ENCODE measurements at places on chromosomes 16 and 17.

DNA sequence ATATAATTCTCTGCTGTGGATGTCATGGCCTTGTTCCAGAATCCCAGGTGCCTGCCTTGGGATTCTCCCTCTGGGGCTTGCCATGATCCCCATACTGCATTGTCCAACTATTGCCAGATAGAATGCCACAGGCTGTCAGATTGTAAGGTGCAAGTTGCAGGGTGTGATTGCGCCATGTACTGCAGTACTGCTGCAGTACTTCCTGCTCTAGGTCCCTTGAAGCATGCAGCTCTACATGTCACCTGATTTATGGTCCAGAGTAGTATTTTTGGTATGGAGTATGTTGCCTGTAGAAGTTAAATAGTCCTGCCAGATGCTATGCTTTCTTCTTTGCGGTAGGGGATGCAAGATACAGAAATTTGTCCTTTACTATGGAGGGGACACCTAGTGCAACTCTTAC lies 7.0 kb upstream of the SLFN5 start:
- no peak for DNase-seq

- no peak for DNase-seq
Measured at GRCh38 chr16:11058832-11059231, 114.5 kb downstream of the CLEC16A start.

GRCh38 chr17:36511216-36511615 lies 23.5 kb downstream of the MYO19 start:
- no peak for DNase-seq

DNA sequence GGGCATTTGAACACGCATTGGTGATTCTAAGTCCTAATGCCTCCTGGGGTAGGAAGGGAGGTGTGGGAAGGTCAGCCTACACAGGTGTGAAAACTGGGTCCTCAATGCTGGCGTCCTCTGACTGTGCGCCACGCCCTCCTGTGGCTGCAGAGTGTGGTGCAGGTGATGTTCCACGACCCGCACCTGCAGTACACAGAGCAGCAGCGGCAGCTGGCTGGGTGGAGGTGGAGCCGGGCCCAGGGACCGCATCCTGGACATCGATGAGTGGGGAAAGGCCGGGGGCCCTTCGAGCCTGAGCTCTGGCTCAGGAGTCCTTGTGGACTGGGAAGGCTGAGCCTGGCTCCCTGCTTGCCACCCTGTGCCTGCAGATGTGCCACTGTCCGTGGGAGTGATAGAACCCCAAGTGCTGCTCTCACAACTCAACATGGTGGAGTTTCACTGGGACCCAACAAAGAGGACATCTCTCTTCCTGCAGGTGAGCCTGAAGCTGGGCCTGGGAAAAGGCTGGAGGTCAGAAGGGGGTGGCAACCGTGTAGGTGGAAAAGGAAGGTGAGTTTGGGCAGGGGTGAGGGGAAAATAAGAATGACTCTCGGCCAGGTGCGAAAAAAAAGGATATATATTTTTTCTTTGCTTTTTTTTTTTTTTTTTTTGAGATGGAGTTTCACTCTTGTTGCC lies 14.0 kb upstream of the STAC2 start:
- DNase-seq, result no peak

DNA sequence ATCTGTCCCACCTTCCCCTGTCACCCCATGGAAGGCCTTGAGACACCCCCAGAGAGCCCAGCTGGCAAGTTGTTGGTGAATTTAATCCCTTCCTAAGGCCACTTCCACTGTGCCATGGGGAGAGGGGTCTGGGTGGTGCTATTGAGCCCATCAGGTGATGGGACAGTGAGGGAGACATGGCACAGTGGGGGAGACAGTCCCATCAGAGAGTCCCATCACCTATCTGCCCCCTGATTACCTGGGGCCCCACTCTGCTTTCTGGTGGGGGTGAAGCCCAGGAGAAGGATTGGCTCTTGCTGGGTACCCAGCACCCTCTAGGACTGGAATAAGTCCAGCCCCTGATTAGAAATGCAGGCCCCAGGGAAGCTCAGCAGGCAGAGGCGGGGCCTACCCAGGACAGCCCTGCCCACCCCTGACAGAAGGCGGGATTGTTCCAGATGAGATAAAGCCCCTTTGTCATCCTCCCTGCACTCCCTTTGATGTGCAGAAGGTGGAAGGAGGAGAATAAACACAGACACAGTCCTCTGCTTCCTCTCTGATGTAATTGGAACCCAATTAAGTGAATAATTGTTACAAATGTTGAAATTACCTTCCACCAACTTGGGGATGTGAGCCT lies 18.9 kb downstream of the TMEM132E start:
- no peak for DNase-seq

- DNase-seq, result no peak
Measured at GRCh38 chr16:4231367-4231766, 10.5 kb downstream of the SRL start.

DNA sequence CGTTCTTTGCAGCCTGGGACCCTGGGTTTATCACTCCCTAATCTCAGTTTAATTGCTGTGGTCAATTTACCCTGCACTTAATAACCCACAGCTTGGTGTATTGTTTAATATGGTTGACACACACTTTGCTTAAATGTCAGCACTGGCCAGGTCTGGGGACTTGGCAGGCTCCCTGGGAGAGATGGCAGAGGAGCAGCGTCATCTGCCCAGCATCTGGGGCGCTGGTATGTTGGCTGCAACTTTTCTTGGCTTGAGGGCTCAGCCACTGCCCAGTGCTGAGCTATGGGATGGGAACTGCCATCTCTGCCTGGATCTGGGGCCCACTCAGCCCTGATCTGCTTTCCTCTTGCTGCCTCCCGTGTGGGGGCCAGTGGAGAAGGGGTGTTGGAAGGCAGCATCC lies 115.7 kb upstream of the IRX3 start:
- no peak for DNase-seq

DNA sequence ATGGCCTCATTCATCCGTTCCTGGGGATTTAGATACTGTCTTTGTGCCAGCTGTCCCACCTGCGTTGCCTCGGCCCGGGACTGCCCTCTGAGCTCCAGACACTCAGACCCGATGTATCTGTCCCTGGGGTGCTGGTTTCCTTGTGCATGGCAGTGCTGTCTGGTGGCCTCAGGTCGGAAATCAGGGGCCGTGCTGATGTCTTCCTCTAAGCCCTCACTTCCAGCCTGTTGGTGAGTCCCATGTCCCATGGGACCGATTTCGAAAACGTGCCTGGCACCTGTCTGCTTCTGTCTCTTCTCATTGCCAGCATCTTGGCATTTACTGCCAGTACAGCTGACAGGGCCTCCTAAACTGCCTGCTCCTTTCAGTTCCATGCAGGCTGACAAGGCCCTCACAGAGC lies 22.1 kb downstream of the NT5M start:
- no peak for DNase-seq

GRCh38 chr17:28663723-28664122 lies 1.7 kb downstream of the SUPT6H start:
- DNase-seq, result no peak

DNA sequence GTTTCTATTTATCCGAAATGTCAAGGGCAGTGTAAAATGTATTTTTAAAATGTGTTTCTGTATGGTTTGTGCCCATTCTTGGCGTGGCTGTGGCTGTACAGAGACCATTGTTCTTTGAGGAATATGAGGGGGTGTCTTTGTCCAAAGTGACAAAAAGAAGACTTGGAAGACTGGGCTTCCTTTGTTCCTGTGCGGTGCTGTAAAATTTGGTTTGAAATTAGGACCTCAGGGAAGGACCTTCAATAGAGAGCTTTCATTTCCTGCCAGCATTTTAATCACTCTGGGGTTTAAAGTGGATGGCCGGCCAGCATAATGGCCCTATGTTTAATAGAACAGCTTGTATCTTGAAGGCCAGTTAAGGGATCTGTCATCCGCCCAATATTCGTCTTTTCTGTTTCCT lies 190.1 kb upstream of the TBX2 start:
- no peak for DNase-seq

All from left lobe of liver (tissue), 2 donors.